ENCODE measurements at places on chromosomes 3 and 15.

- no peak for DNase-seq
Observed at GRCh38 chr3:22353126-22353525, 602.1 kb upstream of the ZNF385D start.

DNA sequence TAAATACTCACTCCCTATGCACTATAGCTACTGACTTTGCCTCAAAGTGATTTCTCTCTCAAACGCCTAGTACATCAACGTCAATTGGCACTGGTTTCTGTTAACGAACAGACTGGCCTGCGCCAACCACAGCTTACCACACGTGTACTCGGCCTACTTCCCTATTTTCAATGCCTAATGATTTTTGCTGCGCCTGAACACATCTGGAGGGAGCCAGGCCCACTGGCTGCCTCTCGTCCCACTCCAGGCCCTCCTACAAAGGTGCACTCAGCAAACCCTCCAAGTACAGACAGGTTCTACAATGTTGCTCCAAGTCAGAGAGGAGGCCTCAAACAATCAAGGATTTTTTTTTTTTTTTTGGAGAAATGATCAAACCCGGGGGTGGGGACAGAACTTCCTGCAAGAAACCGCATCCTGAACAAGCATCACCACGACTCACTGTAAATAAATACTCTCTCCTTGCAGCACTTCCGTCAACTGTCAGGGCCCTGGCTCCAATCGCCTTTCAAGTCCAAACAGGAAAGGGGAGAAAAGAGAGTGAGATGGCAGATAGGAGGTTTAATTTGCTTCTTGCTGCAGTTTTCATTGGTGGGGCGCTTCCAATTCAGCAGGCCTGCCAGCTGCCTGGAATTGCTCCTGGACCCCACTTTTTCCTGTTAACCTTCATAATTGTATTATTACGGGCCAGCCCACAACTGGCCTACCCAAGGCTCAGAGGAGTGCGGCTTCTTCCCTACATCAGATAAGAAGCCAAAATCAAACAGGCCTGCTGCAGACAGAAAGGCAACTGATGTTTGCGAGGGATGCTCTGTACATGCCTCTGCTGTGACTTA lies 139.3 kb downstream of the FOXP1 start:
- DNase-seq: no peak

- DNase-seq: no peak
Observed at GRCh38 chr15:49101536-49101935, 53.9 kb downstream of the COPS2 start.

- DNase-seq: no peak
Observed at GRCh38 chr15:80052597-80053304, 6.7 kb upstream of the ZFAND6 start.

GRCh38 chr3:66480666-66481065 lies 20.2 kb downstream of the LRIG1 start:
- no peak for DNase-seq

DNA sequence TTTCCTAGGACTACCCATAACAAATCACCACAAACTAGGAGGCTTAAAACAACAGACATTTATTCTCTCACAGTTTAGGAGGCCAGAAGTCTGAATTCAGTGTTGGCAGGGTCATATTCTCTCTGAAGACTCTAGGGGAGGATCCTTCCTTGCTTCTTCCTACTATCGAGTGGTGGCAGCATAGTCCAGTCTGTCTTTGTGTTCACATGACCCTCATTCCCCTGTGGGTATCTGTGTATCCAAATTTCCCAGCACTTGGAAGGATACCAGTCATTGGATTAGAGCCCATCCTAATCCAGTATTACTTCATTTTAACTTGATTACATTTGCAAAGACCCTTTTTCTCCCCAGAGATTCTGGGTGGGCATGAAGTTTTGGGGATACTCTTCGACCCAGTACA lies 63.8 kb downstream of the GMPS start:
- DNase-seq: no peak

GRCh38 chr3:38117748-38118420 lies 19.0 kb downstream of the ACAA1 start:
- DNase-seq: peak; percentile 69

DNA sequence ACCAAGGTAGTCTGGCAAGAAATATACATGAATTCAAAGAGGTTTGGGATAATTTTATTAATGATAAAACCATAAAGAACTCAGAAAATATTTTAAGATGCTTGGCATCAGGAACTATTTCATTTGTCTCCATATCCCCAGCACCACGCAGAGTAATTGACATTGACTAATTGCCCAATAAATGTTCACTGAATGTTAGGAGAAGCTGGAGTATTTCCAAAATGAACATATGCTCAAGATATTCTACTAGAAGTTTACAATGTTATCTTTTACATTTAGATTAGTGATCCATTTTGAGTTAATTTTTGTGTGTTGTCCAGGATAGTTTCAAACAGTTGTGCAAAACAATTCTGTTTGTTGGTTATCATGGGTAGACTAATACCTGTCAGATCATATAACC lies 298.8 kb upstream of the CTDSPL start:
- no peak for DNase-seq

GRCh38 chr3:172279191-172279640 lies 169.0 kb downstream of the GHSR start:
- no peak for DNase-seq

DNA sequence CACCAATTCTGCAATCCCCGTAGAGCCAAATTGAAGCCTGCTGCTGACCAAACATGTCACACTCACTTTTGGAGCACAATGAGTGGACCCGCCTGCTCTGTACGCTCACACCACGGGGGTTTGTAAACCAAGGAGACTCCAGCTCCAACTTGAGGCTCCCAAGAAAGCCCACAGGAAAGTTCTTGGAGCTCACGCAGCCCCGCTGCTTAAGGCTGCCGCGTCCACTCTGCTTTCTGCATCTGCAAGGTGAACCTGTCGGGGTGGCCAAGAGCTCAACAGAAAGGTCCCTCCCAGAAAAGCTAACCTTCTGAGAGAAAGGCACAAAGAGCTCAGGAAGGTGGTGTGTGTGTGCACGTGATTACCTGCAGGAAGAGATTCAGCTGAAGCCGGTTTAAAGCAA lies 94.9 kb downstream of the PCSK6 start:
- DNase-seq: peak; percentile 14

DNA sequence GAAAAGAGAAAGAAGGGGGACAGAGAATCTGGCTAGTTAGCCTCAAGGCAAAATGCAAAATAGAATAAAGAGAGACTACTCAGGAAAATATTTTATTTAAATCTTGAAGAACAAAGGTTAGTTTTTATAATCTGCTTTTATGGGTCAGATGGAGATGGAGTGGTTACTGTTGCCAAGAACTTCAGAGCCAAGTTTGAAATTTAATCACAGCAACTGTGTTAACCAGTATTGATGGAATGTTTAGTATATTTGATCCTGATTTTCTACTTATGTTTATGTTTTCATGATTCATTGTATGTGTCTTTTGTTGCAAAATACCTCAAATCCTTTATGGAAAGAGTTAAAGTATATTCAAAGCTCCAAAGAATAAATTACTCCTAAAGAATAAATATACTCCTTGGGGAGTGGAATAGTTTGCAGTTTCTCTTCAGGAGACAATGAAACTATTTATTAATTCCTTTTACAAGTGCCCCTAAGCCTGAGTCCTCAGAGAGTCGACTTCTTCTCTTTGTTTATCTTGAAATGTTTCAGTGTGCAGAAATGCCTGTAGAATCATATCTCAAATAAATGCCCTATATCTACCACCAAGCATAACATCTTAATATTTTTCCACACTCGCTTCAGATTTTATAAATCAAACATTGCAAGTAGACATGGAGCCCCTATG lies 60.9 kb upstream of the THSD4 start:
- no peak for DNase-seq

- no peak for DNase-seq
Observed at GRCh38 chr3:141915016-141915415, 38.6 kb downstream of the ATP1B3 start.
